Immature natural killer cell (primary cell): ENCODE measurements at places on chromosomes 13 and 19.

DNA sequence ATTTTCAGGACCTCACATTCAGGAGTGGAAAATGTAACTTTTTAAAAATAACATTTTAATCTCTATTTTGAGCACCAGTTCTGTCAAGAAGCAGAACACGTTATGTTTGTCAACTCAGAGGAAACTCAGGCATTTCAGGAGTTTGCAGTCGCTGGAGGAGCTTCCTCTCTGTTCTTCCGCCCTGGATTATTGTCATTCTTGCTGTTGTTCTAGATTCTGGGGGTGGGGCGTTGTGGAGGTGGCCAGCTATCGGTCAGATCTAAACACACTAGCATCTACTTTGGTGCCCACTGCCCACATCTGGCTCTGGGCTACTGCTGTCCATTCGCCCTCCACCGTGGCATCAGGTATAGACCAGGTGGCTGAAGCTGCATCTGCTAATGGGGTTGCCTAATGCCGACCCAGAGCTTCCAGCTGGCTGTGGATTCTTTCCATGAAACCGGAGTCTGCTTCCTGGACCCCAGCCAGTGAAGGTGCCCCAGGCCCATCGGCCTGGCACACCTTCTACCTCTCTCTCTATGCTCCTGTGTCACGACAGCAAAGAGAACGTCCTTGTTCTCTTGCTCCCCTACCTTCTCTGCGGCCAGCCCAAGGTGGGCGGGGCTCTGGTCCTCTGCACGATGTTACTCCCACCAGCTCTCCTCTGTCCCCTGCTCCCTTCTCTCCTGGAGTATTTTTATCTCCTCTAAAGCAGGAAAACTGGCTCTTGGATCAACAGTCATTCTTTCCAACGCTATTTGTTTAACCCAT is 36.7 kb upstream of the DGKH start:
- DNase-seq = no peak
- no peak overlapping the region for H3K27ac ChIP-seq
- no peak overlapping the region for H3K4me3 ChIP-seq

DNA sequence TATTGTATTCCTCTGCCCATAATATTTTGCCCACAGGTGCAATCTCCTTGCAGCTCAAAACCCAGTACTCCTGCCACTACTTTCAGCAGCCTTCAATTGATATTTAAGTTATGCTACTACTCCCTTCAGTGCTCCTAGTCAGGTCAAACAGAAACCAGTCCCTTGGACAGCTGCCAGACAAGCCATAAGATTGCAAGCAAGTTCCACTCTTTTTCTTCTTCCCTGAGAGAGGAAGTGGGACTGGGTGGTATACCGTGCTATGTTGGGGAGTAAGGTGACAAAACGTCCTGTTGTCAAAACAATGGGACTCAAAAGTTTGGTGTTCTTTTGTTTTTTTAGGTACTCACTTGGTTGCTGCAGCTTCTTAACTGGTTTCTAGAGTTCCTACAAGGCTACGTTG is 63.1 kb upstream of the FRY start:
- H3K27ac ChIP-seq = no peak overlapping the region
- peaks cover 28% of the 10 kb centered on the region for H3K36me3 ChIP-seq
- H3K4me1 ChIP-seq = peaks cover 11% of the 10 kb centered on the region

DNA sequence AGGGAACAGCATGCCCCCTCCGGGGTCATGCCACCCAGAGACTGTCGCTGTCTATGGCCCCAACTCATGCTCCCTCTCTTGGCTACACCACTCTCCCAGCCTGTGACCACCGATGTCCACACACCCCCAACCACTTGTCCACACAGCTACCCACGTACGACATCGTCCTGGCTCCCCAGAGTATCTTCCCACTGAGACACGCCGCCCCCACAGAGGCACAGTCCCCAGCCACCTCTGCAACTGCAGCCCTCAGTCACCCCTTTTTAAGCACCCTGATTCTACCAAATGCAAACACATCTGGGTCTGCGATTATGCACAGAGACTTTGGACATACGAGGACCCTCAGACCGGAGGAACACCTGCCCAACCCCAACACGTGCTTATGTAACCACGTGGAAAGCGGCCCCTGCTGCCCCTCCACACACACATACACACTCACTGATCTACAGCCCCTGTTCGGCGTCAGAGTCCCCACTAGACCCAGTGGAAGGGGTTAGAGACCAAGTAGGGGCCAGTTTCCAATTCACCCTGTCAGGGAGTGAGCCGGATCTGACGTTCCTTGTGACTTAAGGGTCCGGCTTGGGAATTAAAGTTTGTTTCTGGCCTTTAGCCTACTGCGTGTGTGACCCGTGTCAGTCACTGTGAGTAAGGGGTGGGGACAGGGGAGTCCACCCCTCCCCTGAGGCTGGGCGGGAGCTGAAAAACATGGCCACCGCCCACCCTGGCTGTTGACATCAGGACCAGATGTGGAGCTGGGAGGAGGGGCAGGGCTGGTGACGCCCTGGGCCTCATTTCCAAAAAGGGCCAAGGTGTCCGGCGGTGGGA is 11.9 kb upstream of the AXL start:
- H3K27ac ChIP-seq = no peak overlapping the region
- H3K4me1 ChIP-seq = peaks cover 4% of the 10 kb centered on the region
- H3K36me3 ChIP-seq = no peaks in the 10 kb centered on the region
- no peak for DNase-seq
- H3K27me3 ChIP-seq = peaks cover 6% of the 10 kb centered on the region
- no peak overlapping the region for H3K4me3 ChIP-seq

DNA sequence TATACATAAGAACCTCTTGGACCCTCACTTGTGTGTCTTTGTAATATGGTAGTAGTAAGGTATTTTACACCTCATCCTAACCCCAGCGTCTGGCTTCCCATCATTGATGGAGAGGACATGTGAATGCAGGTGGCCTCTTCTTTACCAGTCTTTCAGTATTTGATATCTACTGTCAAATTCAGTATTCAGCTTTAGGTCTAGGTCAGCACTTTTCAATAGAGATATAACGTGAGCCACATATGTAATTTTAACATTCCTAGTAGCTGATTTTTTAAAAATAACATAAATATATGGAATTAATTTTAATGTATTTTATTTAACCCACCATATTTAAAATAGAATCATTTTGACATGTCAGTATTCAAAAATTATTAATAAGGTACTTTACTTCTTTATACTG is 2.9 kb downstream of the RAP2A start:
- no peaks in the 10 kb centered on the region for H3K36me3 ChIP-seq
- H3K27ac ChIP-seq = no peak overlapping the region
- peaks cover 14% of the 10 kb centered on the region for H3K27me3 ChIP-seq
- DNase-seq = no peak

DNA sequence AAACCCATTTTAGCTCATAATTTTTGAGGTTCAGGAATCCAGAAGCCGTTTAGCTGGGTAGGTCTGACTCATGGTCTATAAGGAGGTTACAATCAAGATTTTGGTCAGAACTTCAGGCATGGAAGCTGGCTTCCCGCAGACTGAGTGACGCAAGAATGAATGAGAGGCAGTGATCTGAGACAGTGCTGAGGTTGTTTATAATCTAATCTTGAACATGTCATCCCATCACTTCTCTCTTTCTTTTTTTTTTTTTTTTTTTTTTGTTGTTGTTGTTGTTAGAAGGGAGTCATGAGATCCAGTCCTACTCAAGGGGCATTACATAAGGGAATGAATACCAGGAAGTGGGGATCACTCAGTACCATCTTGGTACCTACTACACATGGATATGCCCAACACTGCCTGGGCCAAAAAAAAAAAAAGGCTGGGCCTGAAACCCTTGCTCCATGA is 217.4 kb downstream of the DLEU7 start:
- no peak overlapping the region for H3K4me3 ChIP-seq
- no peaks in the 10 kb centered on the region for H3K4me1 ChIP-seq
- no peak for DNase-seq
- no peaks in the 10 kb centered on the region for H3K27me3 ChIP-seq
- no peak overlapping the region for H3K27ac ChIP-seq
- peaks cover 3% of the 10 kb centered on the region for H3K36me3 ChIP-seq

- peaks cover 33% of the 10 kb centered on the region for H3K4me1 ChIP-seq
- peak overlapping the region; percentile 88 for H3K4me3 ChIP-seq
- H3K36me3 ChIP-seq = peaks cover 7% of the 10 kb centered on the region
- H3K27ac ChIP-seq = peak overlapping the region; percentile 96
- DNase-seq = no peak
Measured at GRCh38 chr19:17183858-17184321, 31.3 kb upstream of the USE1 start.

GRCh38 chr13:52701728-52702465 is 37.7 kb downstream of the CNMD start:
- H3K4me1 ChIP-seq = no peaks in the 10 kb centered on the region
- no peaks in the 10 kb centered on the region for H3K27me3 ChIP-seq
- no peak for DNase-seq
- no peak overlapping the region for H3K27ac ChIP-seq
- H3K36me3 ChIP-seq = no peaks in the 10 kb centered on the region

- H3K27ac ChIP-seq = no peak overlapping the region
- peaks cover 4% of the 10 kb centered on the region for H3K4me1 ChIP-seq
- no peaks in the 10 kb centered on the region for H3K27me3 ChIP-seq
- H3K36me3 ChIP-seq = peaks cover 25% of the 10 kb centered on the region
Measured at GRCh38 chr19:33089010-33089409, 8.0 kb downstream of the GPATCH1 start.

- peak overlapping the region; percentile 93 for H3K27ac ChIP-seq
- peak overlapping the region; percentile 93 for H3K4me3 ChIP-seq
- peak; percentile 49 for DNase-seq
- H3K36me3 ChIP-seq = peaks cover 3% of the 10 kb centered on the region
- peaks cover 37% of the 10 kb centered on the region for H3K4me1 ChIP-seq
Measured at GRCh38 chr19:18119717-18120105, 22.1 kb downstream of the MAST3 start.

DNA sequence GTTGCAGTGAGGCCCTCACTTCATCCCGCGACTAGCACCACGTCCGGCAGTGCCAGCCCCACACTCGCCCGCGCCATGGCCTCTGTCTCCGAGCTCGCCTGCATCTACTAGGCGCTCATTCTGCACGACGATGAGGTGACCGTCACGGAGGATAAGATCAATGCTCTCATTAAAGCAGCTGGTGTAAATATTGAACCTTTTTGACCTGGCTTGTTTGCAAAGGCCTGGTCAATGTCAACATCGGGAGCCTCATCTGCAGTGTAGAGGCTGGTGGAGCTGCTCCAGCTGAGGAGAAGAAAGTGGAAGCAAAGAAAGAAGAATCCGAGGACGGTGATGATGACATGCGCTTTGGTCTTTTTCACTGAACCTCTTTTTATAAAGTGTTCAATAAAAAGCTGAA is 48.6 kb downstream of the NLRP12 start:
- peaks cover 4% of the 10 kb centered on the region for H3K27me3 ChIP-seq
- H3K4me1 ChIP-seq = no peaks in the 10 kb centered on the region
- H3K36me3 ChIP-seq = no peaks in the 10 kb centered on the region
- H3K27ac ChIP-seq = no peak overlapping the region
- no peak overlapping the region for H3K4me3 ChIP-seq

GRCh38 chr13:35485424-35485823 is 8.9 kb upstream of the MAB21L1 start:
- peaks cover 16% of the 10 kb centered on the region for H3K27me3 ChIP-seq
- H3K36me3 ChIP-seq = no peaks in the 10 kb centered on the region
- H3K4me3 ChIP-seq = no peak overlapping the region
- H3K4me1 ChIP-seq = no peaks in the 10 kb centered on the region
- H3K27ac ChIP-seq = no peak overlapping the region

DNA sequence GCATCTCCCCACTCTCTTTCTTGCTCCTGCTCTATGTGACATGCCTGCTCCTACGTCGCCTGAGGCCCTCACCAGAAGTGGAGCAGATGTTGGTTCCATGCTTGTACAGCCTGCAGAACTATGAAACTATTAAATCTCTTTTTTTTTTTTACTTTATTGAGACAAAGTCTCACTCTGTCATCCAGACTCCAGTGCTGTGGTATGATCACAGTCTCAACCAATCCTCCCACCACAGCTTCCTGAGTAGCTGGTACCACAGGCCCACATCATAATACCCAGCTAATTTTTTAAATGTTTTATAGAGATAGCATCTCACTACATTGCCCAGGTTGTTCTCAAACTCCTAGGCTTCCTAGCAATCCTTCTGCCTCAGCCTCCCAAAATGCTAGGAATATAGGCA is 1067.7 kb downstream of the PCDH9 start:
- peak overlapping the region; percentile 66 for H3K4me3 ChIP-seq
- H3K27me3 ChIP-seq = no peaks in the 10 kb centered on the region
- H3K4me1 ChIP-seq = peaks cover 41% of the 10 kb centered on the region
- peaks cover 9% of the 10 kb centered on the region for H3K36me3 ChIP-seq
- DNase-seq = peak; percentile 56
